Foreskin fibroblast (primary cell): ENCODE measurements at places on chromosomes 7 and 10.
A peak's percentile ranks its signal among the peaks of the same experiment; 100 is the strongest.

GRCh38 chr7:20172736-20173334 is 44.3 kb downstream of the MACC1 start:
- DNase-seq: peak; percentile 55

DNA sequence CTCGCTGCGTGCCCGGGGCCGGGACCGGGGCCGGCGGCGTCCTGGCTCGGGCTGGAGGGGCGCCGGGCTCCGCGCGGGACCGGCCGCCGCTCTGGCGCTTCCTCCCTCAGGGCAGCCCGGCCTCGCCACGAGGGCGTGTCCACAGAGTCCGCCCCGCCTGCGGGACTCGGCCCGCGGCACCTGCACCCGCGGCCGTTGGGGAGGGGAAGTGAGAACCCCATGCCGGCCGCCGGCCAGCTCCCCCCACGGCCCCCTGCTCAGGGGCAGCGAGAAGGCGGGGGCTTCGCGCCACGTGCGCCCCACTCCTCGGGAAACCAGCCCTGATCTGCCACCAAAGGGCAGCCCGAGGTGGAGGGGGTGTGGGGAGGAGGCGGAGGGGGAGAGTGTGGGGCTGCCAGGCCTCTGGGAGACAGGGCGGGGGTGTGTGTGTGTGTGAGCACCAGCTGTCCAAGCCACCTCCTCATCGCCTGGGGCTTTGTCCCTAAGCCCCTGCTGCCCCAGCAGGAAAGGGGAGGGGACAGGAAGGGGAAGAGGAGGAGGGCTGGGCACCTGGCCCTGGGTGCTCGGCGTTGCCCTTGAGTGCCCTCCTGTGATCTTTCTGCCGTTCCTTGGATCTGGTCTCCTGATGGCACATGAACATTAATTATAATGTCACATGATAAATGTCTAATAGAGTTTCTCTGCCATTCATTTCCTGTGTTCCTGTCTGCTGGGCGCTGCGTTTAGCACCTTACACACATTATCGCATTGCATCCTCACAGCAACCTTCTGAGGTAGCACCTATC is at the start of gene PIK3AP1:
TSS of gene PIK3AP1 (minus strand) at position 93 of the 785 bp plus-strand sequence. CDS start 120 bp downstream, outside the sequence.
- no peak for DNase-seq

GRCh38 chr7:90178679-90179278 is 24.5 kb downstream of the STEAP1 start:
- DNase-seq: peak; percentile 90

DNA sequence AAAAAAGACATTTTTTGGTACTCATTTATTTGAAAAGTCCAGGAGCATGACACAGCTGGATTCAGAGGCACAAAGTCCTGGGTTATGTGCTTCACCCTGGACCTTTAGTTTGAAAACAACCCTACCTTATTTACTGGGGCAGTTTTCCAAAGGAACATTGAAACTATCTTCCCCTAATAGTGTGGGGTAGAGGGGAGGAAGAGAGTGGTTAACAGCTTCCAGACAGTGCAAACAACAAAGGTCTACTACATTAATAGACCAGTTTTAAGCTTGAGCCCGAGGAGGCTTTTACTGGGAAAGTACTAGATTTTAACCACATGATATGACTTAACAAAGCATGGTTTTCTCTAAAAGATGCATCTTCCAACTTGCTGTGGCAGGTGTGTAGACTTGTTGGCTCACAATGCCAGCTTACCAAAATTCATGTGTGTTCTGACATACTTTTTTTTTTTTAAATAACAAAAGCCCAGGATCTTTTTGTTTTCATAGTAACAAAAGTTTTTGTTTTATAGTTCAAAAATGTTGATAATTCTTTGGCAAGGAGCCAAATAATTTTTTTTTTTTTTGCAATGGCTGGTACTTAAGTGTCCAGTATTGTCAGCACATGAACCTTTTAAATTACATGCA is 1.8 kb downstream of the GSTO1 start:
- DNase-seq: no peak

GRCh38 chr10:124728071-124728829 is 15.9 kb downstream of the FAM53B start:
- peak; percentile 66 for DNase-seq

- no peak for DNase-seq
These were observed 19.0 kb upstream of the DMBT1 start for GRCh38 chr10:122541541-122542002.

GRCh38 chr10:132487241-132488135 is 50.1 kb upstream of the INPP5A start:
- no peak for DNase-seq

DNA sequence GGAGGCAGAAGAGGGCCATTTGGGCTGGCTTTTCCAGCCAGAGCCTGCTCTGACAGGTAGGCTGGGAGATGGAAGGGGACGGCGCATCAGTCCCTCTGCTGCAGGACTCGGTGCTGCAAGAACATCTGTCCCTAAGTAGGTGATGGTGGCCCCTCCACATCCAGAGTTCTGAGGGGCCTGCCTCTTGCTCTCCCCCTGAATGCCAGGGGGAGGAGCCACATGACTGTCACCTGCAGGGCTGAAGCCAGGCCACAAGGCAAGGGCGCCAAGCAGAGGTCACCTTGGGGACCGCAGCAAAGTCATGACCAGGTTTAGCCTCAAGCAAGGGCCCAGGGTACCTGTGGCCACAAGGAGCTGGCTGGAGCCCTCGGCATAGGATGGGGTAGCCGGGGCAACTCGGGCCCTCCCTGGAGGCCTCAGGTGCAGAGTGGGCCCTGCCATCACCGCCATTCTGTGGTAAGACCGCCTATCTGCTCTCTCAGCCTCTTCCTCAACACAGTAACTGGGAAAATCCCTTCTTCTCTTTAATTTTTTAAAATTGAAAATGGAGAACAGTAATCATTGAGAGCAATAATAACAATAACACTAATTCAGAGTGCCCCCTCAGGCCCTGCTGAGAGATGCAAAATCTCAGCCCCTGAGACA is 99.3 kb downstream of the FAM53B start:
- DNase-seq: no peak

DNA sequence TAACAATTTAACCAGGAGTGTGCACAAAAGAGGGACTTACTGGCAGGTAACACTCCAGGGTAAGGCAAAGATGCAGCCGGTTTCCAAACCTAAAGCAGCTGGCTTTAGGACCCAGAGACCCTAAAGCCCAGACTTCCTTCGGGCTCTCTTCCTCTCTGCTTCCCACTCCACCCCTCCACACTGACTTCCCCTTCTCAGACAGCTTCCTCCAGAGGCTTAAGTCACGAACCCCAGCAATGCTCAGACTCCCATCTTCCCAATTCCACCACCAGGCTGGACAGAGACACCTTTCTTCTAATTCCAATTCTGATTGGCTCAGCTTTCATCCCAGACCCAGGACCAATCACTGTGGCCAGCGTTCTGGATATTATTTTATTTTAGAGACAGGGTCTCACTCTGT is 24.8 kb downstream of the STYXL1 start:
- DNase-seq: no peak

- DNase-seq: no peak
These were observed 73.1 kb upstream of the AASS start for GRCh38 chr7:122217125-122217524.

- peak; percentile 9 for DNase-seq
These were observed 208.4 kb downstream of the ACTR3B start for GRCh38 chr7:152967958-152968357.

GRCh38 chr7:69656077-69656476 is 57.8 kb downstream of the AUTS2 start:
- no peak for DNase-seq

GRCh38 chr7:143460271-143460979 is 17.2 kb downstream of the TAS2R60 start:
- DNase-seq: no peak

DNA sequence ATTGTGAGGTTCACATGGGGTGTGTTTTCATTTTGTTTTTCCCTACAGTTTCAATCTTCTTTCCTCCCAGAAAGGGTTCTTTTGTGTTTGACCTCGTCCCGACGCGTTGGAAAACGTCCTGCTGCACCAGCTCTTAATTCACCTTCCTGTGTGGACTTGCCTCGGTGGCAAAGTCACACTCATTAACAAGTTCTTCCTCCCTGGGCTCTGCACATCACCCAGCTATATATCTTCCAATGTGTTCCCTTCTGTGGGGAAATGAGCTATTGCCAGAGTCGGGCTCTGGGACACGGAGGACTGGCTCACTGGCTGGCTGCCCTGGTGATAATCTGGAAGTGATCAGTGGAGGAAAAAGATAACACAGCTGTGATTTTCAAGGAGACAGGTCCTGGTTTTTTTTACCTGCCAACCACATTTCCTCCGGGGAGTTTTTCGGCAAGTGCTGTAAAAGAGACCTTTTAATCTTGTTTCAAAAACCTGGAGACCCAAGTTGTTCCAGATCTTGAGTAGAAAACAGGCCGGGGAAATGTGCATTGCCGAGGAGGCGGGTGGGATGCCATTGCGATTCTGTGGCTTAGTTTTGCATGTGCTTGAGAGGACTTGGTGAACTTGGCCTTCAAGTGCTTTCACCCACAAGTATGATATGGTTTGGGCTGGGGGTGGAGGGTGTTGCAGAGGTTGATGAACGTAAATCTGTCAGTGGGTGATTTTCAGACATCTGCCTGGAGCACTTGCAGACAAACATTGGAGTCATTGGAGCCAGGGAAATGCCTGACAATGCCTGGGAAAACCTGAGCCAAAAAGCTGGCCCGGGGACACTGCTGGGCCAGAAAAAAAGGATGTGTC is 96.5 kb upstream of the CREB5 start:
- peak; percentile 86 for DNase-seq

- DNase-seq: no peak
These were observed 6.5 kb downstream of the MGAM start for GRCh38 chr7:142002179-142002578.

DNA sequence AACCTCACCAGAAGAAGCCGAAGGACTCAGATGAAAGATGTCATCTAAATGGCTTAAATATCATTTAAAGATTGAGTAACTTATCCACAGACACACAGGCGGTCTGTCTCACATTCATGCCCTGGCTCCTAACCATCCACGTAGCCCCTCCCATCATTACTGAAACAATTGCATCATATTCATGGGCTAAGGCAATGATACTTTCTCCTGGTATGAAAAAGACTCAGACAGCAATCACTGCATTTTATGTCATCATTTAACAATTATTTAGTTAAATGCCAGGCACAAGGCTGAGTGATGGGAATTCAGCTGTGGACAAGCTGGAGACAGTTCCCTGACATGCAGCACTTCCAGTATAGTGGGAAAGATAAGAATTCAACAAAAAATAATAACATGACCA is 11.2 kb upstream of the TECTB start:
- DNase-seq: peak; percentile 12

GRCh38 chr7:130361681-130362080 is 17.1 kb downstream of the CPA5 start:
- DNase-seq: no peak

- DNase-seq: no peak
These were observed 63.2 kb upstream of the TOMM7 start for GRCh38 chr7:22885797-22886261.

DNA sequence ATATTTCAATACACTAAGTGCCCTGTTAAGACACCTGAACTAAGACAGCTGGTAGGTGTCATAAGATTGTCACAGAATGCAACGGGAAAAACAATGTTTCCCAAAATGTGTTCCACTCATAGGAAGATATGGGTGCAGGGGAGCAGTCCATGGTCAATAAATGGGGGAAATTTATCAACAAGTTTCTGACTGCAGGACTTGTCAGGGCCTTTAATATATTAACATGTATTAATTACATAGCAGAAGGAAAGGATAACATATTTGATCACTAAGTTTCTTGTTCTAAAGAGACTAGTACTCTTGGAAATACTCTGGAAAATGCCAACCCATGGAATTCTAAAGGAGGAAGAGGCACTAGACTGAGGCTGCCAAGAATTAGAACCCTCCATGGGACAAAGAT is 6.7 kb downstream of the RBP3 start:
- DNase-seq: no peak

DNA sequence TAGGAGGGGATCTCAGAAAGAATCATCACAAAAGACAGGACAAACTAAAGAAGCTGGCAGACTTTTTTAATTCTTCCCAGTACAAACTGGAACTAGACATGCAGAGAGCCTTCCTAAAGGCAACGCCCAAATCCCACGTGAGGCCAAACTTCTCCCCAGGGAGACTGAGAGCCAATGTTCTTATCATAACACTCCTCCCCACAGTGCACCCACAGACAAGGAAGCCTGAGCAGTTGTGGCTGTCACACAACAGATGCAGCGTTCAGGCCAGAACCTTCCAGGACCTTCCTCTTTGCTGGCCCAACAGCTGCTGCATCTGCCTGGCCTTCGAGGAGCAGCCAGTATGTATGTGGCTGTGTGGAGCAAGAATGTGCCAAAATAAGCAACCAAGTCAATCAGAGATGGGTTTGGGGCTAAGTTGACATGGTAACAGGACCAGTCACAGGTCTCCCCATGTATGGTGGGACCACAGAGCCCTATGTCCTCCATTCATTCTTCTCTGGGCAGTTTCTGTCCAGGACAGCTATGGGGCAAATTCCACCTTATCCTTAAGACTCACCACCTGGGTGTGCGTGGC is 34.9 kb downstream of the SRPK2 start:
- DNase-seq: no peak

- DNase-seq: peak; percentile 30
These were observed 687.8 kb downstream of the IPMK start for GRCh38 chr10:57579926-57580325.

- DNase-seq: no peak
These were observed 61.9 kb downstream of the MRC1 start for GRCh38 chr10:17871036-17871435.

DNA sequence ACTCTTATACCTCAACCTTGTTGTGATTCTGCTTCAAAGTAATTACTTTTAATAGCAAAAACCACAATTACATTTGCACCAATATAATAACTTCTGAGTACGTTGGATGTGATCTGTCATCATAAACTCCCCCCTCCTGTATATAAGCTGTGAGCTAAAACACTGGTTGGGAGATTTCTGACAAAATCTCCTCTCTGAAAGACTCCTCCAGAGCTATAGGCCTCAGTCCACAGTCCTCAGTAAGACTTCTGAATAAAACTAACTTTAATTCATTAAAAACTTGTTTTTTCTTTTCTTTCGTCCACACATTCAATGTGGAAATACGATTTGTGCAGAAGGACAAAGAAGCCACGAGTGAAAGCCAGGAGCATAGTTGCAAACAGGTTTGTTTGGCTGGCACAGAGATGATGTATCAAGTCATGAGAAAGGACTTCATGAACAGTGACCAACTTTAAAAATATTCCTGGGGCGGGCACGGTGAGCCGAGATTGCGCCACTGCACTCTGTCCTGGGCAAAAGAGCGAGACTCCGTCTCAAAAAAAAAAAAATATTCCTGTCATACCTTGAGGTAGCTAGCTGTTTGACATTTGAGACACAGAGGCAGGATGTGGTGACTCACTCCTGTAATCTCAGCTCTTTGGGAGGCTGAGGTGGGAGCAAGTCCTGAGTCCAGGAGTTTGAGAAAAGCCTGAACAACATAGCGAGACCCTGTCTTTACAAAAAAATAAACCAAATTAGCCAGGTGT is 91.1 kb upstream of the ARHGAP21 start:
- DNase-seq: peak; percentile 52

- peak; percentile 6 for DNase-seq
These were observed 118.6 kb downstream of the MAGI2 start for GRCh38 chr7:79334841-79335240.

DNA sequence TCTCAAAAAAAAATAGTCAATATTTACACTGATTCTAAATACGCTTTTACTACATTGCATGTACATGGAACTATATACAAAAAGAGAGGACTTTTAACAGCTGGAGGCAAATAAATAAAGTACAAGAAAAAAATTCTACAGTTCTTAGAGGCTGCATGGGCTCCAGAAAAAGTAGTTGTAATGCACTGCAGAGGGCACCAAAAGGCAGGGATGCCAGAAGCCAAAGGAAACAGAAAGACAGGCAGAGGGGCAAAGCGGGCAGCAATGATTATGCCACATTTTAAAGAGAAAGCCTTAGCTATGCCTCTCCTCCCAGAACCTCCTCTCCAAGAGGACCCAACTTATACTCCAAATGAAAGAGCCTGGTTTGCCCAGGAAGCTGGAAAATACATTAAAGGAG is 11.6 kb upstream of the ADCK2 start:
- peak; percentile 55 for DNase-seq
